ENCODE measurements at places on chromosomes 11 and 22. TPM values are rescaled to one million over a fixed set of nuclear protein-coding genes. Genes with fewer than 3 reads are reported as not detected.

- H3K36me3 ChIP-seq: no peaks in the 10 kb centered on the region
- no peaks in the 10 kb centered on the region for H3K27me3 ChIP-seq
- H3K27ac ChIP-seq: no peak overlapping the region
- no peaks in the 10 kb centered on the region for H3K4me1 ChIP-seq
- no peak overlapping the region for H3K4me3 ChIP-seq
- no peak for DNase-seq
Observed at GRCh38 chr11:27972522-27973170, 135.3 kb downstream of the KIF18A start.

DNA sequence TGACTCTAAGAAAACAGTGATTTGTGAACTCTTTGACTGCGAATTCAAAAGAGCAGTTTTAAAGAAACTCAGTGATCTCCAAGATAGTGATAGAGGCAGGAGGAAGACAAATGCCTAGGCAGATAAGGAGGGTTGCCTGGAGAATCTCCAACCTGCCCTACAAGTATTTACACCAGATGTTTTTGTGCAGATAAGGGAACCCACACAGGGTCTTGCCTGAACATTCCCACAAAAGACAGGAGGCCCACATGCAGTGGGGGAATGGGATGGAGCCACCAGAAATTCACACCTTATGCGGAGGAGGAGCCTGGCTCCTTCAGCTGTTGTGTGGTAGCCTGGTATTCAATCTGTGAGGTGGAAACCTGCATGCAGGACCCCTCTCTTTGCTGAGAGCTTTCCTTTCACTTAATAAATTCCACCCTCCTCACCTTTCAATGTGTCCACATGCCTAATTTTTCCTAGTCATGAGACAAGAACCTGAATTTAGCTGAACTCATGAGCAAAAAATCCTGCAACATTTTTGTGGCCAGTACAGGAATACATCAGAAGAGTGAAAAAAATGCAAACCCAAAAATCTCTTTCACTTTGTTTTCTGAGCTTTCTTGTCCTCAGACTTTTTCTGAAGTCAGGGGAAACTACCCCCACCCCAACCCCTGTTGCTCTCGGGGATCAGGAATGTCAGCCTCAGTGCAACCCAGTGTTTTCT is 8.1 kb upstream of the GLYAT start:
- DNase-seq: no peak
- no peaks in the 10 kb centered on the region for H3K27me3 ChIP-seq
- no peaks in the 10 kb centered on the region for H3K4me1 ChIP-seq
- no peak overlapping the region for H3K27ac ChIP-seq
- H3K36me3 ChIP-seq: no peaks in the 10 kb centered on the region
- no peak overlapping the region for H3K4me3 ChIP-seq

DNA sequence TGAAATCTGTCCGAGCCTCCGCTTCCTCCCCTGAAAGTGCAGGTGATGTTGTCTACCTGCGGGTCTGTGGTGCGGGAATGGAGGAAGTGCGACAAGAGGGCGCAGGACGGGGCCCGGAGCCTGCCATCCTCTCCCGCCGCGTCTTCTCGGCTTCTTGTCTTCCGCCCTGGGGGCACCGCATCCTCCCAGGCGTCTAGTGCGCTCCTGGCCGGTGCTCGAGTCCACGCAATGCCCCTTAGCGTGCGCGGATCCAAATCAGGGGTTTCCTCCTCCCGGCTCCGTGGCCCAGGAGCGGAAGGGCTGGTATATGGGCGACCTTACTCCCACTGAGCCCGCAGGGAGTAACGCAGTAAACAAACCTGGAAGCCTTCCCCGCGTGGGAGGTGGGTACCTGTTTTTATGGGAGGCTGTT is 405 bp downstream of the SFI1 start:
- H3K27ac ChIP-seq: peak overlapping the region; percentile 83
- no peaks in the 10 kb centered on the region for H3K27me3 ChIP-seq
- H3K4me1 ChIP-seq: peaks cover 12% of the 10 kb centered on the region
- H3K4me3 ChIP-seq: peak overlapping the region; percentile 82
- no peak for DNase-seq

DNA sequence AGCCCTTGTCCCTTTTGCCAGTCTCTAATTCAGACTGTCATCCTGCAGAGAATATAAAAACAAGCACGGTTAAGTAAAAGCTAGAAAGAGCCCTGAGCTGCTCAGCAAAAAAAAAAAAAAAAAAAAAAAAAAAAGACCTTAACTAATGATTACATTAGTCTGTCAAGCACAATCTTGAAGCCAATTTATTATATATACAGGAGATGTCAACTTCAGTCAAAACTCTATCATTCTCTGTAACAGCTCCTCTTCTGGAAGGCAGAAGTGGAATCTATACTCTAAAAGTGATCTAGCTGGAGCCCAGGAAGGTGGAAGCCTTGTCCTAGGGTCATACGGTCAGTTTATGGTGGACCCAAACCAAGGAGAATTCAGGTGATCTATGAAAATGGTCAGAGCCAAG is 55.2 kb upstream of the UBASH3B start:
- no peaks in the 10 kb centered on the region for H3K4me1 ChIP-seq
- no peaks in the 10 kb centered on the region for H3K27me3 ChIP-seq

GRCh38 chr22:43782448-43782847 is 29.7 kb downstream of the EFCAB6 start:
- no peaks in the 10 kb centered on the region for H3K27me3 ChIP-seq
- peaks cover 5% of the 10 kb centered on the region for H3K36me3 ChIP-seq
- no peak overlapping the region for H3K4me3 ChIP-seq
- no peak overlapping the region for H3K27ac ChIP-seq

Gene MS4A7
- total RNA-seq: 23.1 TPM

Gene LIF
- 4.8 TPM for total RNA-seq
